ENCODE measurements at places on chromosomes 4 and X.

DNA sequence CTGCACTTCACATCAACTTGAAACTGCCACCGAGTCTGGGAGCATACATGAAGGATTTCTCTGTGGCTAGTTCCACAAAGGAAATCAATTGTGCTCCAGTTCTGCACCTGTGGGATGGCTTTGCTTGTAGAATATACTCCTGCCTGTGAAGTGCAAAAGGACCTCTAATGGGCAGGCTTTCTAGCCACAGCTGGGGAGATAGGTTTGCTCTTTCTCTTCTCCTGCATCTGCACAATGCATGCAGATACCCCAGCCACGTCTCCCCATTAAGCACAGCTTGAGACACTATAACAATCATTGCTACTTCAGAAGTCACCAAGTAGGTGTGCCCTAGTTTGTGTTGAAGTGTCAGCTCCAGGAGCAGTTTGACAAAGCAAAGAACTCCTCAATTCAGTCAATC lies 364.6 kb downstream of the ZIC3 start:
- no peak for DNase-seq

DNA sequence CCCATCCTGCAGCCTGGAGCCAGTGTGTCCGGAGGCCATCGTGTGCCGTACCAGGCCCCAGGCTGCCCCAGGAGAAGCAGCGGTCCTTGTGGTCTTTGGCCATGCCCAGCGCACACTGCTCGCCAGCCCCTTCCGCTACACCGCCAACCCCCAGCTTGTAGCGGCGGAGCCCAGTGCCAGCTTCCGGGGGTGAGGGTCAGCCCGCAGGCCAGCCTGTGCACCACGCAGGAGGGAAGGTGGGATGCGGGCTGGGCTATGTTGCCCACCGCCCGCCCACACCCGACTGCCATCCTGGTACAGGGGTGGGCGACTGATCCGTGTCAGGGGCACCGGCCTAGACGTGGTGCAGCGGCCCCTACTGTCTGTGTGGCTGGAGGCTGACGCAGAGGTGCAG lies 7.6 kb upstream of the SRPK3 start:
- no peak for DNase-seq

GRCh38 chr4:81896936-81897335 lies 425.2 kb upstream of the RASGEF1B start:
- no peak for DNase-seq

- DNase-seq: no peak
These were observed 92.6 kb upstream of the TRPC3 start for GRCh38 chr4:122044501-122044900.

- no peak for DNase-seq
These were observed 153.2 kb downstream of the SHROOM3 start for GRCh38 chr4:76588274-76588673.

DNA sequence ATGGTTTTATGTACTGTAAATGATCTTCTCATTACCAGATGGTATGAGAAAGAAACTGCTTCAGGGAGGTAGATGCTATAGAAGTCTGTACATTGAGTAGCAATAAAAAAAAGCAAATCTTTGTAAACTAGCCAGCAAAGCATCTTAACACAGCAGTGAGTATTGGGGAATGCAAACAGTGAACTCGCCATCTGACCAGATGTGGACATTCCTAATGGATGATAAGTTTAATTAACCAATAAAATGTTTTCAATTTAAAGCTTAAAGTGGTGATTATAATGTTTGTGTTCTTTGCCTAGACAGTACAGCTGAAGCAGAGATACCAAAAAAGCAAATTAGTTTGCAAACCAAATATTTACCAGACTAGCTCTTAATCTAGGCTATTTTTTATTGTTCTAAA lies 1144.2 kb downstream of the FAT4 start:
- DNase-seq: no peak

DNA sequence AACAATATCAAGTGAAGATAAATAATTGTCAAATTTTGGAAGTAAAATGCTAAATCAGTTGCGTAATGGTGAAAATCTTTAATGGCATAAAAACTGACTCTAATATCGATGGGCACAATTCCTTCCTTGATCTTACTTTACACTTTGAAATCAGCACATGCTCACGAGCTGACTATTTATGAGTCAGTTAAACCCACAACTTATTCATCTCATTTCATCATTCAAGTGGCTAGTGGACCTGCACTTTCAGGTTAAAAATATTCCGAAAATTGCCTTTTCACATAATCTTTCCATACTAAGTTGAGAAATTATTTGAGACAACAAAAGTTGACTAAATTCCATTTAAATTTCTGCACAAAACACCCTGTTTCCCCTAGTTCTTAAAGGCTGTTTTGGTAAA lies 582.1 kb upstream of the TENM3 start:
- no peak for DNase-seq

GRCh38 chr4:164956766-164957643 lies 20.5 kb downstream of the TRIM61 start:
- DNase-seq: peak; percentile 60

DNA sequence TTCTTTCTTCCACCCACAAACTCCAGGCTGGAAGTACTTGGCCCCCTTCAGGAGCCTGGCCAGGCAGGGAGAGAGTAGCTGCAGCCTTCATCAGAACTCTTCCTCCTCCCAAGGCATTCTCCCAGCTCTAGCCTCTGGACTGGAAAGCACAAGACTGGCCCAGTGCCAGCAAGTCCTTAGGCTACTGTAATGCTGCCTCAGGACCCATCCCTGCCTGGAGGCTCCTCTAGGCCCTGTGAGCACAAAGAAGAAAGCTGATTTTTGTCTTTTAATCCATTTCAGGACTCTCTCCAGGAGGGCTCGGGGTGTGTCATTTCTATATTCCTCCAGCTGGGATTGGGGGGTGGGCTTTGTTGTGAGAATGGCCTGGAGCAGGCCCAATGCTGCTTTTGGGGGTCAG lies 10.8 kb downstream of the AWAT2 start:
- no peak for DNase-seq

GRCh38 chr4:80495865-80496264 lies 160.3 kb downstream of the CFAP299 start:
- DNase-seq: no peak

DNA sequence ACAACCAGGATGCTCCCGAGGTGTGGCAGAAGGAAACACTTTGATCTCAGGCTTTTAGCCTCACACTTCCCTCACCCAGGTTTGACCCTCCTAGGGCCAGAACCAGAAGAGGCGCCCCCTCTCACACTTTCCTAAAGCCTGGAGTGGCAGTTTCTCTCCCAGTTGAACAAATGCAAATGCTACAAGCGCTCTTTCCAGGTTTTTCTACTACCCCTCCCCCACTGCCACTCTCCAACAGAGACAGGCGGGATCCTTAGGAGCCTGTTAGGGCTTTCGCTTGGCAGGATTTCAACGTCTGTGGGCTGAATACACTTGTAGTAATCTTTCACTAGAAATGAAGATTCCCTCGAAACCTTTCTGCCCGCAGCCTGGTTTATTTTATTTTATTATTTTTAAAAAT lies 2.4 kb downstream of the TSC22D3 start:
- no peak for DNase-seq

- DNase-seq: peak; percentile 17
These were observed 82.0 kb downstream of the PLS3 start for GRCh38 chrX:115642895-115643530.

- DNase-seq: no peak
These were observed 6.2 kb upstream of the MGAT4D start for GRCh38 chr4:140504261-140504660.

DNA sequence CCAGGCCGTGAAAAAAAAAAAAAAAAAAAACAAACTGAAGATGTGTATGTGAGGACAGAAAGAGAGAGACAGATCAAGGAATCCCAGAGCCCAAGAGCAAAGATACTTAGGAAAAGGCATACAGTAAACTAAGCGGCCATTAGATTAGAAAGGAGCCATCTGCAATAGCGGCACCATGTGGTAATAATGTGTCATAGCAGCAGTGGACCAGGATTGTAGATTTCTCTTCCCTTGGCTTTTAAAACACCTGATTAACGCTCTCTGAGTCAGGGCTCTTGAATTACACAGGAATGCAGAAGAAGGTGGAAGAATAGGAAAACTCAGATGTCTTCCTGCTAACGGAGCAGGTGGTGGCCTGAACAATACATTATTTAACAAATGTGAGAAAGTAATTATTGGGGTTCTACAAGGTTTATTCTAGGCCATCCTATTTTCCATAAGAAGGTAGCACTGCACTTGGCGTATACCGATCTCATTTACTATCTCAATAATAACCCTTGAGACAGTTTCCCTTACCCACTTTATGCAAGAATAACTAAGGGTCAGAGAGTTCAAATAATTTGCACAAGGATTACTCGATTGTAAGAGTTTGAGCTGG lies 182.7 kb downstream of the KCNIP4 start:
- DNase-seq: peak; percentile 44

DNA sequence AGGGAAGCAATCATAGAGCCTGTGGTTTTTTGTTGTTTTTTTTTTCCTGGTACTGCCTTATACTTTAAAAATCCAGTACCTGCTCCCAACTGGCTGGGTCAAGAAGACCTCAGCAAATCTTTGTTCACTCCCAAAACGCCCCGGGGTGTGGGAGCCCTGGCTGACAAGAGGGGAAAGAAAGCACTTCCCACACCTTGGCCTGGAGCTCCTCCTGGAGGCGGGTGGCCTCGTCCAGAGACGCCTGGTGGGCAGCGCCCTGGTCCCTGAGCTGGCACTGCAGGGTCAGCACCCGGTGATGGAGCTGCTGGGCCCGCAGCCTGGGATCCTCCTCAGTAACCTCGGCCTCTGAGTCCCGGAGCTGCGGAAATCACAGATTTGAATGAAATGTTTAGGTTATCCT lies 38.2 kb downstream of the C4orf50 start:
- DNase-seq: no peak

GRCh38 chr4:166662266-166662843 lies 571.9 kb downstream of the SPOCK3 start:
- no peak for DNase-seq

GRCh38 chr4:2260344-2261109 lies 1.4 kb downstream of the MXD4 start:
- no peak for DNase-seq

- DNase-seq: no peak
These were observed 132.6 kb downstream of the ATG4A start for GRCh38 chrX:108224218-108224617.

GRCh38 chr4:4260185-4260751 lies 12.2 kb upstream of the TMEM128 start:
- DNase-seq: no peak
